Kidney glomerular epithelial cell (primary cell): ENCODE measurements at places on chromosomes 4 and X.

DNA sequence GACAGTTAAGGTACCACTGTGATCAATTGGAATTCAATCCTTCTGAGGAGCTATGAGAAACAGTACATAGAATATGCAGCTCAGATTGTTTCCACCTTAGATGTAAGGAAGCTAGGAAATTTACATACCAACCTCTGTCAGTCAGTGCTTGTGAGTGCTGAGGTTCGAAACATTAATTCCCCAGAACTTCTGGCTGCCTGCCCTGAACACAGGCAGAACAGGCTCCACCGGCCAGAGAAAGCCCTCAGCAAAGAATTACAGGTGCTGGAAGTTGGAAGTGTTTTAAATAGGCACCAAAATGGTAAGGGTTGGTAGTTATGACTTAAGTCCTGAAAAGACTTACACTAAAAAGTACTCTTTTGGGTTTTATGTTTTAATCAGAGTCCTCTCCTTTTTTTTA, 651.8 kb downstream of the C4orf33 start:
- DNase-seq: no peak

DNA sequence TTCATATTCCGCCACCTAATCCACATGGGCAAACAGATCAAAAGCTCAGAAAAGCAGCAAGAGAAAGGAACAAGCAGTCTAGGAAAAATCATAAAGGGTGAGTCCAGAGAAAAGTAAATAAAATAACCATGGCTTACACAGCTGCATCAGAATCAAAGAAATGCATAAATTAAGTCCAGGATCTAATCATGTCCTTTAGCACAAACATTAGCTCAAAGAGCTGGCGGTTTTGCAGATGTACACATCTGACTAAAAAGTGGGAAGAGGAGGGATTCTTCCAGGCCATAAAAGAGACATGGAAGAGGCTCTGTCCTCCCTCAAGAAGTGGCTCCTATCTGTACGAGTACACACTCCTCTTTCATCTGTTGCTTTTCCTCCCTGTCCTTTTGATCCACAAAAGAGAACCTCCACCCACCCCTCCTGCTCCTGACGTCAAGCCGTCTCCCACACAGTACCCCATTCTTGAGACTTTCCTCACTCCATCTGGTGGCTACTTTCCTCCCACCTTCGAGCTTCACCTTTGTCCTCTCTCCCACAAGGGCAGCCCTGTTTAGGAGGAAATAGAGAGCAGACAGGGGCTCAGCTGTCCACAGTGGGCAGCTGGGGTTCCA, 92.5 kb downstream of the RASL11B start:
- DNase-seq: no peak

- no peak for DNase-seq
Measured at GRCh38 chr4:108772402-108772801, 9.5 kb upstream of the ETNPPL start.

GRCh38 chr4:85571008-85571407, 96.1 kb downstream of the ARHGAP24 start:
- no peak for DNase-seq

DNA sequence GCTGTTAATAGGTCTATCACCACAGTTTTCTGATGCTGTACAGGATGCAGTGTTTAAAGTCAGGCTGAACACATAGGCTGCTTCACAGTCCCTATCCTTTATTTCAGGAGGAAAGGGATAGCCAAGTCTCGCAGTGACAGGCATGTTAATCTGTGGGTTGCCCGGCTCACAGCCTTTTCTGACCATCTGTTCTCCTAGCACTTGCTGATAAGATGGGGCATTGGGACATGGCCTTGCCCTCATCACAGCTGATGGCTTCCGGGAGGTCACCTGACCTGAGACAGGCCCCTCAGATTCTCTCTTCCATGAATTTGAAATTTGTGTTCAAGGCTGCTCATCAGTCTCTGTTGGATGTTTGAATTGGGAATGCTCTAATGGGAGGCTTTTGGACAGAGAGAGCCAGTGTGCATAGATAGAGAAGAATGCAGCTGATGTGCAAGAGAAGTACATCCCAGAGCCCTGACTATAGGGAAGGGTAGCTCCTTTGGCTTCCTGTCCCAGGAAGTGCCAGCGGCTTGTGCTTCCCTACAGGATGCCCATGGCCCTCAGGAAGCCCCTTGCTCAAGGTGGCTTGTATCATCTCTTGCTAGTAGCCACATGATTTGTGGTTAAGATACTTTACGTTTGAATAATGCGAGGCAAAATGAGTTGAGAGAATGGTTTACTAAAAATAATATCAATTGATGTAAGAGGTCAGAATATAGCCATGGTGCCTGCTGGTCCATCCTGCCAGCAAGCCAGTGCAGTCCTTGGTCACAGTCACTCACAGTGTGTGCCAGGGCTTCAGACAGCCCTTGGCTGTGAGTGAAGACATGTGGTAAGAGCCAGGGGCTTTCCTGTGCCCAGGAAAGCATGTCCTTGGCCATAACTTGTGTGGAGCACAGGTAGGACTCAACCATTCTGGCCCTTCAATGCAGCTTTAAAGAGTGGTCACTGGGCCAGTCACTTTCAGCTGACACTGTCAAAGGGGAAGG, 88.6 kb downstream of the TSPAN7 start:
- DNase-seq: no peak

DNA sequence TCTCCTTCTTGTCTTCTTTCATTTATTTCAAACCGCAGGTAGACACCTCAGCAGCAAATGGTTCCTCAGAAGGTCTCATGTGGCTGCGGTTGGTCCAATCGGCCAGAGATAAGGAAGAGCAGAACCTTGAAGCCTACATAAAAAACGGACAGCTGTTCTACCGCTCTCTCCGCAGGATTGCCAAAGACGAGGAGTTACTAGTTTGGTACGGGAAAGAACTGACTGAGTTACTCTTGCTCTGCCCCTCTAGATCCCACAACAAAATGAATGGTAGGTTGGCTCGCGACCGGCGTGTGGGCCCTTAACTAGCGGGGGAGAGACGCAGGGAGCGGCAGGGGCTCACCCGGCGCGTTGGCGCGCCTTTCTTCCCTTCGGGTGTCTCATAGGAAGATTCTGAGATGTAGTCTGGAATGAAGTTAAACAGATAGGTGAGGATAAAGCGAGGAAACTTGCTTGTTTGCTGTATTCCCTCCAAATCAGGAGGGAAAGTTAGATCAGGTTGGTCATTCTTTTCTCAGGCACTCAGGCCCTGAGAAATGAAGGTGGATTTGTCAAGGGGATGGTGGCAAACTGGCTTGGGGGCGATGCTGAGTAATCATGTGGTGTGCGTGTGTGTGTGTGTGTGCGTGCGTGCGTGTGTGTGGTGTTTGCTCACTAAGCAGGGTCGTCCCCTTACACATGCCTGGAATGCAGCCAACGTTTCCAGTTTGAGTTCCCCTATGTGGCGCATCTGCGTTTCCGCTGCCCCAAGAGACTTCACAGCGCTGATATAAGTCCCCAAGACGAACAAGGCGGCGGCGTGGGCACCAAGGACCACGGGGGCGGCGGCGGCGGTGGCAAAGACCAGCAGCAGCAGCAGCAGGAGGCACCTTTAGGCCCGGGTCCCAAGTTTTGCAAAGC, 4.2 kb downstream of the PRDM8 start:
- DNase-seq: no peak

GRCh38 chr4:77634132-77634785, 28.6 kb downstream of the CXCL13 start:
- no peak for DNase-seq

GRCh38 chr4:71162386-71162785, 168.9 kb downstream of the DCK start:
- no peak for DNase-seq

DNA sequence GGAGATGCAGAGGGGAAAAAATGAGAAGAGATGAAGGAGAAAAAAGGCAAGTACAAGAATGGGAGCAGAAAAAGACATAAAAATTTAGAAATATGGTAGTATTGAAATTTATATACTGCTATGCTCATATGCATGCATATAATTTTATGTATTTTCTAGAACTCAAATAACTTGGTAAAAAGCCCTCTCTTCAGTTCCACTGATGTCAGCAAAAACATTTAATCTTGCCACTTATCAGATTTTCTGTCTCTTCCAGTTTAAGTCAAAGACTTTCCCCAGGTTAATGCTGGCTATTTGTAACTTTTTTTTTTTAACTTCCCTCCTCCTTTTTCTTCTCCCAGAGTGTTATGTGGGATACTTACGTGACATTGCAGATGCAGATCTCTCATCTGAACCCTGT, 617.5 kb upstream of the CPEB2 start:
- no peak for DNase-seq

DNA sequence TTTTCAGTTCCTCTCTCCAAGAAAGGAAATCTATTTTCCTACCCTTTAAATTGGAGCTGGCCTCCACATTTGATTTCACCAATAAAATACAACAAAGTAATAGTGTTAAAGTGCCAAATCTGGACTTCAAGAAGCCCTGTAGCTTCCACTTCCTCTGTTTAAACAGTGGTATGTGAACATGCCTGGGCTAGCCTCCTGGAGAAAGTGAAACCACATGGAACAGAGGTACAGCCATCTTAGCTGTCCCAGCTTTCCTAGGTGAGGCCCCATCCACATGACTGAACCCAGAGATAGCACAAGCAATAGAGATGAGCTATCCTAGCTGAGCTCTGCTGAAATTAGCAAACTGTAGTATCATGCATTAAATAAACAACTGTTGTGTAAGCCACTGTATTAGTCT, 131.8 kb upstream of the VCX start:
- no peak for DNase-seq

GRCh38 chr4:53349091-53349491, 16.8 kb downstream of the SCFD2 start:
- DNase-seq: no peak

DNA sequence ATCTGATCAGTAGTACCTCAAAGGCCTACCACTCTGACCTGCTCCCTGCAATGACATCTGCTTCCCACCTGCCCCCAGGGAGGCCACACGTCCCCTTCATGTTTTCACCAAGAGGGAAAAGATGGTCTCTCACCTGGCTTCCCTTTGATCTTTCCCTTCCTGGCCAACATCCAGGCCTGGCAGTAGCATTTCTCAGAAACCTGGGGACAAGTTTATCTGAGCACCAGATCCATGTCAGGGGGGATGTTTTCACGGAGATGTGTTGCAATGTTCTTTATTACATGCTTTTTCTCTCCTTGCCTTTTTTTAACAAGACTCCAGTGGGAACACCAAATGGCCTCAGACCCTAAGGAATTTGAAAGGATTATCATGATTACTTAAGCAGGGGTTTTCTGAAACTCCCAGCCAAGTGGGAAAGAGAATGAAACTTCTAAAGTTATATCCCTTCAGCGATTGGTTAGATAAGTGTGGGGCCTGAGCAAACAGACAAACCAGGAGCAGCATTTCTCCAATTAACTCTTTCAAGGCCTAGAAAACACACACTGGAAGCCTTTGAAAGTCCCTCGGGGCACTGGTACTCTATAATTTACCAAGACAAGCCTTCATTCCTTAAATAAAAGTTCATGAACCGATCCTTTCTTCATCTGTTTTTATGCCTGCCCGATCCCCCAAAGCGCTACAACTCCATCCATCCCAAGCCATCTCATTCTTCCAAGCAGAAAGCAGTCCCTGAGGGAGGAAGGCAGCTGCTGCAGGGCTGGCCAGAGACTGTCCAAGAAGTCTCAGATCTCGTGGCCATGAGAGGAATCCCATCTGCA, 94.1 kb downstream of the BCOR start:
- no peak for DNase-seq

DNA sequence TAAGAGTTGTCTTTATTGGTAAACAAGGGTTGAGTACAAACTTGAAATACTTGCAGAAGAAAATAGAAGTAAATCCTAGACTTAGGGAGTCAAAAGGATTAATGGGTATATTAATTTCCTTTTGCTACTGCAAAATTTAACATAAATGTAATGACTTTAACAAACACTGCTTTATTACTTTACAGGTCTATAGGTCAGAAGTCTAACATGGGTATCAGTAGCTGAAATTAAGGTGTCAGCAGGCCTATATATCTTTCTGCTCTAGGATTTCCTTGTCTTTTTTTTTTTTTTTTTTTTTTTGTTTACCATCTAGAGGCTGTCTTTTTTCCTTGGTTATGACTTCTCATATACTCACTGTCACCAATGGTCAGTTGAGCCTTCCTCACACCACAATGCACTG, 220.4 kb downstream of the GRID2 start:
- no peak for DNase-seq

DNA sequence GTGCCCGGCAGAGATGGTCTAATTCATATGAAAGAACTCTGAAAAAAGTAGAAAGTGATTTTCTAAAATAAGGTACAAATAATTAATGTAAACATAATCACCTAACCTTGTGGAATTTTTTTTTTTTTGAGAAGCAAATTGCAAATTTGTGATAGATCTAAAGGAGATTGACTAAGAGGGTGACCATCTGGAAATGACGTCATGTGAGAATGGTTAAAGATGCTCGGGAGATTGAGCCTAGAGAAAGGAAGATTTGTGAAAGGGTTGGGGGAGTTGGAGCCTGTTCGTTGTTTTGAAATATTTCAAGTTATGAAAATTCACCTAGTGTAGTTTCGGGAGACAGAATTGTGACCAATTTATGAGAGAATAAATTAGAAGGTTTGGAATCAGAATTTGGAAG, 115.7 kb upstream of the ANK2 start:
- no peak for DNase-seq

DNA sequence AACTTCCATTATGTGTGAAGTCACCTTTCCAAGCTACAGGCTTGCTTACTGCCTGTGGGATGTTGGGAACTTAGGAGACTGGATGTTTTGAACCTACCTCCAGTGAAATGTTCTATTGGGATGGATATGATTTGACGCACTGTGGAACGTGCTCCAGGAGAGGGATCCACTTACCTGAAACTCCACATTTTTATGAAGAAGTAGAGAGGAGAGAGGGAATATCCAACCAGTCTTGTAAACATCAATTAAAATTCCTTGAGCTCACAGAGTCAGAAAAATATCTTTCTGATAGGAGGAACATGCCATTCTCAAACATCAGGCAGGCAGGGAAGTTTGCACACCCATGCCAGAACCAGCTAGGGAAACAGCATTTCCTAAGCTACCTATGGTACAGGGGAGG, 91.1 kb upstream of the MAOA start:
- peak; percentile 6 for DNase-seq

DNA sequence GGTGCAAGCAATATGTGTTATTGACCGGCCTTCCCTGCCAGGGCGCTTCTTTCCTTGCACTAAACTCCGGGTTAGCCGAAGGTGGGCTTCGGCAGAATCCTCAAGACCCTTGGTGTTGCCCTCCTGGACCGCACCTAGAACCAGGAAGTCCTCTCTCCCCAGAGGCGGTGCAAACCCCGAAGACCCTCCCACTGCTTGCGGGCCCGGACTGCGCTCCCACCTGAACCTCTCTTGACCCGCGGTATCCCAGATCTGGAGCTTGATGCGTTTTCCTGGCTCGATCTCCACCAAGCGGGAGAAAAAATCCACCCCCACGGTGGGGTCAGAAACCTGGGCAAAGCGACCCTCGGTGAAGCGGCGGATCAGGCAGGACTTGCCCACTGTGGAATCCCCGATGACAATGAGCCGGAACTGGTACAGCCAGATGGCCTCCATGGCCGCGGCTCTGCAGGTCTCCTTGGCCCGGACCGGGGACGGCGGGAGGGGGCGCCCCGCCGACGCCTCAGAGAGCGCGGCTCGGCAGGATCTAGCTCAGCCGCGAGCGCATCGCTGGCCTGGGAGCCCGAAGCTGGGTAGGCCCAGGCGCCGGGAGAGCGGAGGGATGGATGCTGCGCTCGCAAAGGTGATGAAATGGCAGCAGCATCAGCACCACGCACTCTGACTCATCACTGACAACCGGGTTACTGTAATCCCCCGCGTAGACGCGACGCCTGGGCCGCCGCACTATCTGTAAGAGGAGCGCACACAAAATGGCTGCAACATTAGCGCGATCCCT, at the start of gene RAB39B:
TSS of gene RAB39B (minus strand) at position 638 of the 775 bp plus-strand sequence. CDS start at position 435, 203 bp downstream.
- DNase-seq: peak; percentile 51
